Stimulated activated CD8-positive, alpha-beta memory T cell treated with anti-CD3 and anti-CD28 coated beads, Interleukin-7, amount 100 ng/mL, for 4 hours (primary cell): ENCODE measurements at places on chromosomes 3 and 15.

- no peak for DNase-seq
These were observed 457.0 kb downstream of the PLOD2 start for GRCh38 chr3:145704020-145704419.

- DNase-seq = no peak
These were observed 116.8 kb downstream of the ZNF280D start for GRCh38 chr15:56616551-56616950.

- DNase-seq = no peak
These were observed 138.8 kb upstream of the PLXND1 start for GRCh38 chr3:129745253-129745652.

GRCh38 chr3:152760591-152760990 lies 74.3 kb upstream of the P2RY1 start:
- DNase-seq = no peak

- no peak for DNase-seq
These were observed 88.3 kb downstream of the ITPR1 start for GRCh38 chr3:4581498-4581897.

DNA sequence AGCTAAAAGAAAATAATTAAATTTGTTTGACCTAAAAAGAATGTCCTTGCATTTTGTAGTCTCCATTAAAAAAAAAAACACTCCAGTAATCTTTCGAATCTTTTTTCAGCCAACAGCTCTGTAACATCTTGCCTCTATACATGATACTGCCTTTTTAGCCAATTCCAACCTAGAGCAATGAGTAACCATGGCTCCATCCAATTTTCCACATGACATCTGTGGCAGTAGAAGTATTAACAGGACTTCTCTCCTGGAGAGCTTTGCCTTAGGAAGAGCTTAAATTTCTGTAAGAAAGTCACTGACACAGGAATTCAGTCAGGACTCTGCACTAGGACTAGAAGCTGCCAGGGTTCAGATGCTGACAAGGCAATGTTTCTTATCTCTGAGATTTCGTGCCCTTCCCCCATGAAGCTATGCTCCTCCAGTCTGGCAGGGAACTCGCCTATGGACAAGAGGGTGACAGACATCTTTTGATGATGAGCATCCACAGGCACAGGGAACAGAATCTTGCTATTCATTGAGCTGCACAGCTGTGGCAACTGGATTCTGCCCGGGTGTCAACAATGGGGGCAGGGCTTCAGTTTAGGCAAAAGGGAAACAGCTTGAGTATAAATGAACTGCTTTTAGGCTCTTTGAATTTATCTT lies 81.8 kb downstream of the ALCAM start:
- no peak for DNase-seq

- no peak for DNase-seq
These were observed 1.3 kb upstream of the HRG start for GRCh38 chr3:186664506-186664905.

- DNase-seq = no peak
These were observed 266.3 kb downstream of the TBL1XR1 start for GRCh38 chr3:176930942-176931341.

DNA sequence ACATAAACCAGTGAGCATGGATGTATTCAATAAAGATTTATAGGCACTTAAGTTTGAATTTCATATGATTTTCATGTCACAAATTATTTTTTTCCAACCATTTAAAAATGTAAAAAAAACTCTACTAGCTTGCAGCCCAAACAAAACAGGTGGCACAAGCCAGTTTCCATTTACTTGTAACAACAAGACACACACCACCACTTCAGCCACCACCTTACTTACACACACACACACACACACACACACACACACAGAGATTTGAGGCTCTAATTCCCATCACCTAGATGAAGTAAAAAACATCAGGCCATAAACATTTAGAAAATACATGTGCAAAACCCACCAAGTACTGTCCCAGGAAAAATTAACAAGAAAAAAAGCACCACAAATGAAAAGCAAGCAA lies 25.3 kb downstream of the MYO9A start:
- DNase-seq = no peak

DNA sequence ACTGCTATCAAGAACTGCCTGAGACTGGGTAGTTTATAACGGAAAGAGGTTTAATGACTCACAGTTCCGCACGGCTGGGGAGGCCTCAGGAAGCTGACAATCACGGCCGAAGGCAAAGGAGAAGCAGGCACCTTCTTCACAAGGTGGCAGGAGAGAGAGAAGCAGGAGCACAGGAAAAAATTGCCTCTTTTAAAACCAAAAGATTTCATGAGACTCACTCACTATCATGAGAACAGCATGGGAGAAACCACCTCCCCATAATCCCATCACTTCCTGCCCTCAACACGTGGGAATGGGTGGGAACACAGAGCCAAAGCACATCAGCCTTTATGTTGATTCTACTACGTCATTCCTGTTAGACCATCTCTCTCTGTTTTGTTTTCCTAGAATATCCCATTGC lies 650.9 kb upstream of the SEMA6D start:
- DNase-seq = no peak

- no peak for DNase-seq
These were observed 16.2 kb upstream of the PLCL2 start for GRCh38 chr3:16868513-16868912.

DNA sequence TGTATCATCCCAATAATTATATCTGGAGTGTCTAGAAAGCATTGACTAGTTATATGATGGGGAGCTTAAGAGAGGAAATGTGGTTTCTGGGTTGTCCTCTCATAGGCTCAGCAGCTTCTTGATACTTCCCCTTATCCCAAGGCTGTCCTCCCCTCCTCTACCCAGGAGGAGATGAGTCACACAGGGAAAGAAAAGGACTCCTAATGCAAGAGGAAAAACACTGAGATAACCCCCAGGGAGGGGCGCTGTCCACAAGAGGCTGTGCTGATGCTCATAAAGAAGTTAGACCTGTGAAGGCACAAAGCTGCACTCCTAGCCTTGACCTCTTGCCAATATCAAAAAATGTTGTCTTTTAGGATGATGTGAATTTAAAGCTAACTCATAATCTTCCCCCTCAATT lies 28.8 kb upstream of the GYG1 start:
- DNase-seq = no peak

DNA sequence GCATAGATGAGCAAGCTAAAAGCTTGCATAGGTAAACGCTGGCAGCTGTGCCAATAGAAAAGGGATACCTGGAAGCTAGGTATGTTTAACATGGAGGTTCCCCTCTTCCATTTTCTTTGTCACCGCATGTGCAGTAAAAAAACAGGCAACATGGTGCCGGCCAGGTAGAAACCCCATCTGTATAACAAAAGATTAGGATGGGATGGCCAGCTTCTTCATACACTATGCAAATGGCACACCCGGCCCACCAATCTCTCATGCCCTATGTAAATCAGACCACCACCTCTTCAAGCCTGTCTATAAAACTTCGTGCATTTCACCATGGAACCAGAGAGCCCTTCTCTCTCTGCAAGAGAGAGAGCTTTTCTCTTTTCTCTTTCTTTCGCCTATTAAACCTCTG lies 224.3 kb upstream of the P2RY1 start:
- DNase-seq = no peak

DNA sequence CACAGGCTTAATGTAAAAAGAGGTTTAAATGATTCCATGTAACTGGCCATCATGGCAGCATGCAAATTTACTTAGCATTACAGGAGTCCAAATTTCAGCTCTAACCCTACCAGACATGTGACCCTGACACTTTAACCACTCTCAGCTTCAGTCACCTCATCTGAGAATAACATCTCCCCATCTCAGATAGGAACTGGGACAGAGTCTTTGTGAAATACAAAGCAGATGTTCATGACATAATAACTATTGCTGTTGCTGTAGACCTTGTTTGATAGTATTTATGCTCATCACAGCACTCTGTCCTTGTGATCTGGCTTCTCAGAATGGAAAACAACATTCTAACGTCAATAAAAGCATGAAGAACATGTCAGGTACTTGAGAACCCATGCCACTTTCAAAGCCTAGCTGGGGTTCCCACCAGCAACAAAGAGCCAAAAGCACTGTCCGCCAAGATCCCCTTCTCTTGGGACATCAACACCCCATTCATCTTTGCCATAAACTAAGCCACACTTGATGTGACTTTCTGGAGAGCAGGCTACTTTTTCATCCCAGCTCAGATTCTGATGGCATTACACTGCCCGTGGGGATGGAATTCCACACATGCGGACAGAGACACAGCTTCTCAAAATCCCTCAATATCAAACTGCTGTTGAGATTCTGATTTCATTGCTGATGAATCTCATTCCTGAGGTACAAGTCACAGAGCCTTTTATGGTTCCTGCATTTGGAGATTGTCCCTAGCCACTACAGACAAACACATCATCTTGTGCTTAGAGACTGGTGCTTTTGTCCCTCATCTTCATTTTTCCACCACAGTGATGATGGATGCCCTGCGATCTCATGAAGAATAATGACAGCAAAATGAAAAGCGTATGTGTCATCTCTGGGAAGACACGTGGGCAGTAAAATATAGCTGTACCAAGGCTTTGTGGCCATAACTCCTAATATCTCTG lies 202.7 kb downstream of the TNIK start:
- DNase-seq = no peak

DNA sequence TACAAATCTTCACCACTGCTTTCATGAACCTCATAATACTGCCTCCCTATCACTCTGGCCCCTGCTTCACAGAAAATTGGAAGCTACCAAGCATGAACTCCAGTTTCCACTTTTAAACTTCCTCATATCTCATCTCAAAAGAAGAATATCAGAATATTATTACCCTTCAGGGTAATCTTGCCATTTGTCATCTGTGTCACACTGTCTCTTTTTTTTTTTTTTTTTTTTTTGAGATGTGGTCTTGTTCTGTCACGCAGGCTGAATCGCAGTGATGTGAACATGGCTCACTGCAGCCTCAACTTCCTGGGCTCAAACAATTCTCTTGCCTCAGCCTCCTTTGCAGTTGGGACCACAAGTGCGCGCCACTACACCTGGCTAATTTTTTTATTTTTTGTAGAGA lies 80.4 kb upstream of the TCF12 start:
- no peak for DNase-seq

GRCh38 chr15:63389902-63390670 lies 8.4 kb upstream of the CA12 start:
- DNase-seq = no peak

DNA sequence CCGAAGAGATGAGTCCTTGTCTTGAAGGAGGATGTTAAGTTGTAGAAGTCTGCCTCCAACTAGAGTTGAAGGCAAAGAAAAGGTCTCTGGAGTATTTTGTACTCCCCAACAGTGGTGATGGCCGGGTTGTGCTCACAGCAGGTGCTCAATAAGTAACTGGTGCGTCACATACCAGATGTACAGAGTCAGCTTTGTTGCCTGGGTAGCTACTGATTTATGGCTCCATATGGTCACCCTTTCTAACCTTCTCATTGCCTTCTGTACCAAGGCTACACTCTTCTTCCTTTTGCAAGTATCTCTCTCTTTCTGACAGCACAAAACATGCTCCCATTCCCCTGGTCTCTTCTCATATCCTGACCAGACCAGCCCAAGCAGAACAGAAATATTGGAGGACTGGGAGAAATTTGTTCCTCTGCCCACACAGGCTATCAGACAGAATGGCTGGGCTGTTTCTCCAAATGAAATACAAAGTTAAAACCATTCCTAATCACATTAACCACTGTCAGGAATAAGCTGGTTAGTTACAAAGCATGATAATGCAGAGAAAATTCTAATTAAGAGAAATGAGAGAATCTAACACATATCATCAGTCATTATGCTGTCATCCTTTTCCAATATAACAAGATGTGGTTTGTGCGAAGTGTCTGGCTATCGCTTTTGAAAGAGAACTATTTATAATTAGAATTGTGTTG lies 150.1 kb upstream of the LRRN1 start:
- DNase-seq = no peak

- DNase-seq = no peak
These were observed 78.1 kb downstream of the PDE8A start for GRCh38 chr15:85059734-85060133.

- no peak for DNase-seq
These were observed 1.5 kb downstream of the SFMBT1 start for GRCh38 chr3:53044371-53044710.
